ENCODE measurements at places on chromosomes 11 and 22.

DNA sequence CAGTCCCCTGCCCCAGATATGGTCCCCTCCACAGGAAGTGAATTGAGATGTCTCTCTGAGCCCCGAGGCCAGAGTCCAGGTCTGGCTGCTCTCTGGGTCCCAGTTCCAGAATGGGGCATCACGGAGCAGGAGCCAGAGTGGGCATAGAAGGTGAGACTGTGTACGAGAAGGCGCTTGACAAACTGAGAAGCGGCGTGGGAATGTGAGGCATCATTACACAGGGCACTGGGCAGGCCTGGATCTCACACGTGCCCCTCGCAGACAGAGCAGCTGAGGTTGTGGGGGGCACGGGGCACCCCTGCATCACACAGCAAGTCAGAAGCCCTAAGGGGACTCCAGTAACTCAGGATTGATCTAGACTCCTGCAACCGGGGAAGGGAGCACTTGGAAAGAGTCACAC is 9.2 kb downstream of the STARD10 start:
- DNase-seq: no peak

DNA sequence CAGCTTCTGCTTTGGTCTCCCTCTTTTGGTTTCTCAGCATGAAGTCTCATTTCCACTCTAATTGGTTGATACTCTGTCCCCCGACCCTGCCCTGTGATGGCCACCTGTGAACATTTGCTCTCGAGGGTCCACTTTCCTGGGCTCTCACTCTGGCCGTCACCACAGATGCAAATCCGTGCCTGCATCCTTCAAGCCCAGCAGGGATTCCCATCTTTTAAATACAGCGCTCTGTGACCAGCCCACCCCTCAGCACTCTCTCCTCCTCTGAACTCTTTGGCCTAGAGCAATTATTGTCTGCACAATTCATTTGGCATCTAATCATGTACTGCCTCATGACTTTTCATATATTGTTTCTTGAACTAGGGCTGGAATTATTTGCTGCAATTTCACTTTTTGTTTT is 26.0 kb downstream of the PKNOX2 start:
- DNase-seq: no peak

GRCh38 chr11:44468345-44468988 is 97.0 kb upstream of the CD82 start:
- no peak for DNase-seq

DNA sequence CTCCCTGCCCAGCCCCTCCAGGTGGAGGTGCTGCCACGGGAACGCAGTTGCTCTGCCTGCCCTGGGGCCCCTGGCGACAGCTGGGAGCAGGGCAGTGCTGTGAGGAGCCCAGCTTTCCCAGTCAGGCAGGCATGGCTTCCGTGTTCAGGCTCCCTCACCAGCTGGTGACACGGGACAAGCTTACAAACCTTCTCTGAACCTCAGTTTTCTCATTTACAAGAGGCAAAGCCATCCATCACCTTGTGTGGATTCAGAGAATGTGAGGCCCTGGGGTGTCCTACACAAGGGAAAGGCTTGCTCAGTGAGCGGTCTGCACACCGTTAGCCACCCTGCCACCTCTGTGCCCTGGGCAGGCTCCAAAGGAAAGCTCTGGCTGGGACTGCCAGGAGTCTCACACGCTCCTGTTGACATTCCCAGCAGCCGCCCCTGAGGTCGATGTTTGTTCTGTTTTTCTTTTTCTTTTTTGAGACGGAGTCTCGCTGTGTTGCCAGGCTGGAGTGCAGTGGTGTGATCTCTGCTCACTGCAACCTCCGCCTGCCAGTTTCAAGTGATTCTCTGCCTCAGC is 23.5 kb downstream of the SUN2 start:
- DNase-seq: no peak

DNA sequence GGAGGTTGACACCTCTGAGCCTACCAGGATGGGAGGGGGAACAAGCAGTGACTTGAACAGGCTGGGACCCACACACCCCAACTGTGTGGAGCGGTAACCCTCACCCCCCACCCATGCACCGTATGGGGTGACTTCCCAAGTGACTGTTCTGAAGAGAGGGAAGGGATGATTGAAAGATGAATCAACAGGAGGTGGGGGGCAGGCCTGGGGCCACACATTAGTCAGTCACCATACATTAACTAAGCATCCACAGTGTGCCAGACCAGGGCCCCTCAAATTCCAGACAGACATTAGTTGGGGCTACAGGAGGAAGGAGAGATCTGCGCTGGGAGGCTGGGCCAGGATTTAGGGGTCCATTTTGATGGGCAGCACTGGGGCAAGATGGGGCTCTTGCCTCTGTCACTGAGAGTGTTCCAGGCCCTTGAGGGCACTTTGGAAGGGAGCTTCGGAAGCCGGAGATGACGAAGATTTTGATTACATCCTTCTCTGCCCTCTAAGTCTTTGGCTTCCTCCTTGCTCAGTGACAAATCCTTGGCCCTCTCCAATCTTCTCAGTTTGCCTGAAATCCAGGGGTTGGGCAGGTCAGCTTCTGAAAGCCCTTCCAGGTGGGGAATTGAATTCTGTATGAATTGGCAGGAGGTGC is 966 bp downstream of the SMTN start:
- DNase-seq: no peak

- DNase-seq: no peak
These were observed 15.1 kb upstream of the SPON1 start for GRCh38 chr11:13947379-13947778.

- DNase-seq: no peak
These were observed 41.4 kb downstream of the FAM83F start for GRCh38 chr22:40036126-40036525.

DNA sequence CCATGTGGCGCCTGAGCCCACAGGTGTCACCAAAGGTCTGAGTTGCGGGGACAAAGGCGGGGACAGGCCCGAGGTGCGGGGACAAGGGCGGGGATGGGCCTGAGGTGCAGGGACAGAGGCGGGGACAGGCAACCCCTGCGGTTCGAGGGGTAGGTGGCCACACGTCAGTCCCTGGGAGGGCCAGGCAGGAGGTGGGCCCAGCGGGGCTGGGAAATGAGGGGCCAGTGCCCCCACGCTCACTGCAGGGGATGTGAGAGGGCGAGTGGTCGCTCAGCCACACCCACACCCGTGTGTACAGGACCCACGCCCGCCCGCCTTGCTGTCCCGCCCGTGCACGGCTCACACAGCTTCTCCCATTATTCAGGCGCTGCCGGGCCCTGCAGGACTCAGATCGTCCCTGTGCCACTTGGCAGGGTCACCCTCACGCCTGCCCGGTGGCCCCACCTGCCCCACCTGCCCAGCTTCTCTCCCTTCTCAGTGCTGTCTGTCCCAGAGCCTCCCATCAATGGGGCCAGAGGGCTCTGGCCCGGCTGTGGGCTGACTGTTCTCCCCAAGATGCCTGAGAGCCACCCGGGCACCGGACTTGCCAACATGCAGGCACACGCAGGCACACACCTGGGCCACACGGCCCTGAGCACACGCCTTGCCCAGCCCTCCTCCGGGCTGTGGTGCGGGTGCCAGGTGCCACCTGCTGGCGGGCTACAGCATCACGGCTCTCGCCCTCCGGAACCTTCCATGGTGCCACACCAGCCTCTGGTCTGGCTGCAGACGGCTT is 14.2 kb upstream of the MUC6 start:
- DNase-seq: peak; percentile 56

DNA sequence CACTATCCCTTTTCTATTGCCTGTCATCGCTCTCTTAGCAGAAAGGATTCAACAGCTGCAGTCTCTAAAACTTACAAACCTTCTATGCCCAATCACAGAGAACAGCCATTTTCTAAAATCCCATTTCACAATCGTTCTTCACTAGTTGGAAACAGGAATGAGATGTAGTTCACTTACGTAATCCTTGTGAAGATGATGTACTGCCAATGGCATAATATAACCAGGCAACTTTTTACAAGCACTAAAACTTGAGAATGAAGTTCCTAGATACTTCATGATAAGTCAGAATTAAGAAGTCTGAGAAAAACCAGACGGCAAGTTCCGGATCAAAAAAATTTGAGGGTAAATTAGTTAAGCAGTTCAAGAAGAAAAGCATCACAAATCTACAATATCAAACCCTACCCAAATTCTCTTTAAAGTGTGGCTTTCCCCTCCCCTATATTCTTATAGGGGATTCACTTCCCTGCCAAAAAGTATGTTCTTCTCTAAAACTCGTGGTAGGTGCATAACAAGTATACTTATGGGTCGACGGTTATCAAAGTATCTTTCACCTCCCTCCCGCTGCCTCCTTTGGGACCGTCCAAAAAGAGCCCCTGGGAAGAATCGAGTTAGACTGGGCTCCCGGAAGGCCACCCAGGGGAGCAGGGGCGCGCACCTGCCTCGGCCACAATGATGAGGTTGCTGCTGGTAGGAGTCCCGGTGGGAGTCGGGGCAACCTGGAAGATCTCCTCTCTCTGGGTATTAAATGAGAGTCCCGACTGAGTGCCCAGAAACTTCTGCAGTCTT is 666 bp downstream of the MSANTD4 start:
- peak; percentile 18 for DNase-seq

DNA sequence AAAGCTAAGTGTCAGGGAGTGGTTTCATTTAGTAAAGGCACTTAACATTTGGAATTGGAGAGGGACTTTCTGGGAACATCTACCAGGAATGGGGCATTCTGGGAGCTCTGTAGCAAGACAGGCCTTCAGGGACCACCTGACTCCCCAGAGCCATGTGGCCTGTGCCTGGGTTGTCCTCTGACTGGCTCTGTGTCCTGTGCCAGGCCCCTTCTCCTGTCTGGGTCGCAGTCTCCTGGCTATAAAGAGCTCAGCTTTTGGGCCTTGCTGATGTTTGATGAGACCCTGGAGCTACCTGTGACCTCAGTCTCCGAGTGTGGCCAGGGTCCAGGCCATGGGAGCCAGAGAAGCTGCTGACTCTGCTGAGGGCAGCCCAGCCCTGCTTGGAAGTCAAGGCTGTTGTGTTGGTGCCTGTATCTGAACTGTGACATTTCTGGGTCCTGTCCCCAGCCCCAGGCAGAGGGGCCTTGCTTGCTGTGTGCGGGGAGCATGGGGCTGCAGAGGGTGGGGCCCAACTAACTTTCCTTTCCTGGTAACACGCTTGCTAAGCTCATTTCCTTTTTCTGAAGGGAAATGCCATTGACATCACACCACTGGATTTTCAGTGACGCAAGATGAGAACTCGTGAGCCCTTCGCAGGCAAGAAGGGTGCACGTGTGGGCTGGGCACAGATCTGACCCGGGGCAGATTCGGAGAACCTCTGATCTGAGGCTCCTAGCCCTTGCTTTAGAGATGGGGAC is 41.3 kb downstream of the LRRC32 start:
- no peak for DNase-seq

DNA sequence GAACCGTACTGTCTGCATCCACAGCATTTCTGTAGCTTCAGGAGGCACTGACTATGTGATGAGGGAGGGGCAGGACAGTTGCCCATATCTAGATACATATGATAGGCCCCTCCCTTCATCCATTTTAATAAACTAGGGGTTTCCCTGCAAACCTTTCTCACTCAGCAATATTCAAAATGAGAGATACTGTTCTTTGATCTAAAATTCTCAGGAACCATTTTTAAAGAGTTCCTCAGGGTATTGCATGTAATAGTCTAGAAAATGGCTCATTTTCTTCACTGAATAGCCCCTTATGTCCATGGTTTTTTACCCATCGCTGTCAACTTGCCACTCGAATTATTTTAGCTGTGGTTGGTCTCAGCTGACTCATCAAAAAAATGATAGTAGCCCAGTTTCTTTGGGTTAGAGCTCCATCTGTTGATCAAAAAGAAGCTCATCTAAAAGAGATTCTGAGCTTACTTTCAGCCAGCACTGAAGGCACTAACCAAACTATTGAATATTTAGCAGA is 37.0 kb upstream of the DNAJB7 start:
- peak; percentile 64 for DNase-seq

DNA sequence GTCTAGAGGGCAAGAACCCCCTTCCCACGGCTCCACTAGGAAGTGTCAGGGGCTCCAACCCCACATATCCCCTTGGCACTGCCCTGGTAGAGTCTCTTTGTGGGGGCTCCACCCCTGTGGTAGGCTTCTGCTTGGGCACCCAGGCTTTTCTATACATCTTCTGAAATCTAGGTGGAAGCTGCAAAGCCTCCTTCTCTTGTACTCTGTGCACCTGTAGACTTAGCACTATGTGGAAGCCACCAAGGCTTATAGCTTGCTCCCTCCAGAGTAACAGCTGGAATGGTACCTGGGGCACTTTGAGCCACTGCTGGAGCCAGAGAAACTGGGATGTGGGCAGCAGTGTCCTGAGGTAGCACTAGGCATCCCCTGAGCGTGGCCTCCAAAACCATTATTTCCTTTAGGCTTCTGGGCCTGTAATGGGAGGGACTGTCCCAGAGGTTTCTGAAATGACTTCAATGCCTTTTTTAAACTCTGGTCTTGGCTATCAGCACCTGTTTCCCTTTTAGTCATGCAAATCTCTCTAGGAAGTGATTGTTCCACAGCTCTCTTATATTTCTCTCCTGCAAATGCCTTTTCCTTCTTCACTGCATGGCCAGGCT is 68.4 kb downstream of the TRAF6 start:
- DNase-seq: no peak

DNA sequence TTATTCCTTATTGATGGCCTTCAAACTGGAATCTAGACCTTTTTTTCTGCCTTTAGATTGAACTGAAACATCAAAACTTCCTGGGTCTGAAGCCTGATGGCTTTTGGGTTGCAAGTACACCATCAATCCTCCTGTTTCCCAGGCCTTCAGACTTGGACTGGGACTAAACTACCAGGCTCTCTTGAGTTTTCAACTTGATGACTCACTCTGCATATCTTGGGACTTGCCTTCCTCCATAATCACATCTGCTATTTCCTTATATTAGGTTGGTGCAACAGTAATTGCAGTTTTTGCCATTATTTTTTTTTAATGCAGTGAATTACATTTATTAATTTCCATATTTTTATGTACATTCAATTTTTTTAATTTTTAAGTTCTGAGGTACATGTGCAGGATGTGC is 7.0 kb downstream of the OR51B5 start:
- no peak for DNase-seq

DNA sequence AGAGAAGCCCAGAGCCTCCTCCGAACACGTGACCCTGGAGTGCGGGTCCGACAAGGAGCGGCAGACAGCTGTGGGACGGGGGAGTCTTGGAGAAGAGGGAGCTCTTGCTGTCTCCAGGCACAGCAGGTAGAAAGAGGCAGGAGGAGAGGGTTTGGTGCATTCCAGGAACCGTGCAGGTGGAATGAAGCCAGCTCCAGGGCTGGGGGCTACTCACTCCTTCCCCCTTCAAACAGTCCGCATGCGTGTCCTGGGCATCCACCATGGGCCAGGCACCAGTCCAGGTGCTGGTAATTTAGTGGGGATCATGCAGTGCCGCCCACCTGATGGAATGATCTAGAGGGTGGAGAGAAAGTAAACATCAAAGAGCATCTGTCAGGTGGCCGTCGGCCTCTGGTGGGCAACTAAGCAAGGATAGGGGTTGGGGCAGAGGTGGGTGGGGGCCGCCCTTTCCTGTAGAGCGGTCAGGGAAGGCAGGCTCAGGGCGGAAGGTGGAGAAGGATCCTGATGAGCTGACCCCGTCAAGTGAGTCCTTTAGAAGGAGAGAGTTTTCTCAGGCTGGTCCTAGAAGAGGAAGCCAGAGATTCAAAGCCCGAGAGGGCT is 850.0 kb downstream of the TBC1D22A start:
- no peak for DNase-seq

All from SW 1271 (cell line).